Tibial nerve (tissue), 4 donors: ENCODE measurements at places on chromosomes 12 and 14.

DNA sequence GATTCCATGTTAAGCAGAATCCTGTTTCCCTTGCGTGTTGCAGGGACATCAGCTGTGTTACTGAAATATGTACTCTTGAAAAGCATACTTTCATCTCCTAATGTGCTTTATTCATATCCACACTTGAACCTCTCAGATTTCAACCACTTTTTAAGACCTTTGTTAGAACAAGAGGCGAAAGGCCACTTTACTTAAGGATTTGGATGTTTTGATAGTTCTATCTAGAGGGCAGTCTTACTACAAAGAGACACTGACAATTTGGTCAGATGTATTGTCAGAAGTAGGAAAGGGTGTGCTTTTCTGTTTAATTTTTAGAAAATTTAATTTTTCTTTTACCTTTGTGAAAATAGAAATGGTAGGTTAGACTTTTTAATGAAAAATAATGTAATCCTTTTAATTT is 267.9 kb downstream of the TMTC2 start:
- DNase-seq, result no peak
- no peaks in the 10 kb centered on the region for H3K4me1 ChIP-seq
- H3K27me3 ChIP-seq, result no peaks in the 10 kb centered on the region
- no peak overlapping the region for H3K27ac ChIP-seq
- H3K36me3 ChIP-seq, result no peaks in the 10 kb centered on the region
- H3K4me3 ChIP-seq, result no peak overlapping the region

GRCh38 chr12:26274441-26275312 is 79.3 kb downstream of the SSPN start:
- H3K4me3 ChIP-seq, result no peak overlapping the region
- H3K27ac ChIP-seq, result peak overlapping the region; percentile 77
- no peaks in the 10 kb centered on the region for H3K36me3 ChIP-seq
- H3K27me3 ChIP-seq, result no peaks in the 10 kb centered on the region
- H3K4me1 ChIP-seq, result peaks cover 46% of the 10 kb centered on the region

GRCh38 chr12:100716945-100717732 is 77.4 kb upstream of the ANO4 start:
- no peaks in the 10 kb centered on the region for H3K36me3 ChIP-seq
- no peaks in the 10 kb centered on the region for H3K27me3 ChIP-seq
- H3K4me1 ChIP-seq, result no peaks in the 10 kb centered on the region

DNA sequence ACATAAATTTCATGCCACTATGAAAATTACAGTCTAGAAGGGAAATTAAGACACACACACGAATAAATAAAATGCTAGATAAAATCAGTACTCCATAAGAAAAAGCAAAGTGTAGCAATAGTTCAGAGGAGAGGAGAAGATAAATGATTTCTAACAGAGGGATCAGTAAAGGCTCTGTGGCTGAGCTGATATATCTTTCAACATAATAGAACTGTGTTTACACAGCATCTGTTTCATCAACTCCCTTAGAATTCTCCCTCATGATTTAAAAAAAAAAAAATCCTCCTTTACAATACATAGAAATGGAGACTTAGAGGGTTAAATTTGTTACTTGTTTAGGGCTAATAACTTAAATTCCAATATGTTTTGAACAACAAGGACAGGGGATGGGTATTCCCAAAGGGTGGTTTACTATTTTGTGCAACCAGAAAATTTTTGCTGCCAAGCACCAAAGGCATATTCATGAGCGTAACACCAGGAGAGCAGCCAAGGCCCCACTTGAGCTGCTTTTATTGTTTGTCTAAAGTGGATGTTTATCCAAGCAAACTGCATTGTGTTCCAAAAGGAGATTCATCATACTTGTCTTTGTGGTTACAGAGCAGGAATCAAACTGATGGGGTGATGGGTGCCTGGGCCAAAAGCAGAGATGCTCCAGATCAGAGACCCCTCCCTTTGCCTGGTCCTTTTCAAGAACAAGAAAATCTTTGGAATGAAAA is 162.7 kb downstream of the BMP4 start:
- DNase-seq, result no peak
- H3K4me1 ChIP-seq, result no peaks in the 10 kb centered on the region
- no peak overlapping the region for H3K4me3 ChIP-seq
- no peak overlapping the region for H3K27ac ChIP-seq

DNA sequence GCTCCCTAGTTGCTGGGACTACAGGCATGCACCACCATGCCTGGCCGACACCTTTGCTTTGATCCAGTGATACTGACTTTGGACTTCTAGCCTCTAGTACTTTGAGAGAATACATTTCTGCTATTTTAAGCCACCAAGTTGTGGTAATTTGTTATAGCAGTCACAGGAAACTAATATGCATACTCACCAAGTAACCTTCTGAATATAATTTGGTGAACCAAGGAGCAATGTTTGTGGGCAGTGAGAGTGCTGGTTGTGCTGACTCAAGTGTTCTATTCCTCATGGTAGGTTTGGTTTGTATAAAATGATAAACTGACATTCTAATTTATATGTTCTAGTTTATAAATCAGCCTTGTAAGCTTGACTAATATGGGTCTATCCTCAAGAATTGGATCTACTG is 42.4 kb upstream of the MMP19 start:
- H3K27me3 ChIP-seq, result no peaks in the 10 kb centered on the region
- H3K4me3 ChIP-seq, result no peak overlapping the region
- no peaks in the 10 kb centered on the region for H3K36me3 ChIP-seq
- no peak overlapping the region for H3K27ac ChIP-seq
- DNase-seq, result no peak

DNA sequence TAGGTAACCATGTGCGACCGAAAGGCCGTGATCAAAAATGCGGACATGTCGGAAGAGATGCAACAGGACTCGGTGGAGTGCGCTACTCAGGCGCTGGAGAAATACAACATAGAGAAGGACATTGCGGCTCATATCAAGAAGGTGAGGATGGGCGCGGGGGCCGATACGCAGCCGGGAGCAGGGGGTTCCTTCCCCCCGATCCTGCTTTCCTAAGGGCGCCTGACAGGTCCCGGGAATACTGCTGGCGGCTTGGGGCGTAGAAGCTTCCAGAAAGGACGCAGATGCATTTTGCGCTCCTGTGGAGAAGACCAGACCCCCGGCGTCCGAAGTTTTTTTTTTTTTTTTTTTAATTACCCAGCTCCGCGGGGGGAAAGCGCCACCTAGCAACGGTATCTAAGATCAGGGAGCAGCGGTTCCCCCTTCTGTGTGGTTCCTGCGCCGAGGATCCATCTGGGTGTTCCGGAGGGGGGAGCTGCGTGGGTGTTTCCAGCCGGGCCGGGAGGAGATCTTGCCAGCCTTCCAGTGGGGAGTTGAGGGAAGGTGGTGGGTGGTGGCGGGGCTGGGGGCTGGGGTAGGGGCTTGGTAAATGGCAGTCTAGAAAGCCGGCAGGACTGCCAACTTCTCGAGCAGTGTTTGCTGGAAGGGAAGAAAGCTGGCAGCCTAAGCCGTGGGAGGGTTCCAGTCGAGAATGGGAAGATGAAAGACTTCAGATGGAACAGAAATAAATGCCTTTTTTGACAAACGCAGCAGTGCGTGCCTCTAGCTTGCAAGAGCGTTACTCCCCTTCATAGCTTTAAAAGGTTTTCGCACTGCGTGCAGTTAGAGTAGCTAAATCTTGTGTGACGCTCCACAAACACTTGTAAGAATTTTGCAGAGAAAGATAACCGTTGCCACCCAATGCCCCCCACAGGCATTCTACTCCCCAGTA is 764 bp downstream of the DYNLL1 start:
- peak overlapping the region; percentile 87 for H3K27ac ChIP-seq

DNA sequence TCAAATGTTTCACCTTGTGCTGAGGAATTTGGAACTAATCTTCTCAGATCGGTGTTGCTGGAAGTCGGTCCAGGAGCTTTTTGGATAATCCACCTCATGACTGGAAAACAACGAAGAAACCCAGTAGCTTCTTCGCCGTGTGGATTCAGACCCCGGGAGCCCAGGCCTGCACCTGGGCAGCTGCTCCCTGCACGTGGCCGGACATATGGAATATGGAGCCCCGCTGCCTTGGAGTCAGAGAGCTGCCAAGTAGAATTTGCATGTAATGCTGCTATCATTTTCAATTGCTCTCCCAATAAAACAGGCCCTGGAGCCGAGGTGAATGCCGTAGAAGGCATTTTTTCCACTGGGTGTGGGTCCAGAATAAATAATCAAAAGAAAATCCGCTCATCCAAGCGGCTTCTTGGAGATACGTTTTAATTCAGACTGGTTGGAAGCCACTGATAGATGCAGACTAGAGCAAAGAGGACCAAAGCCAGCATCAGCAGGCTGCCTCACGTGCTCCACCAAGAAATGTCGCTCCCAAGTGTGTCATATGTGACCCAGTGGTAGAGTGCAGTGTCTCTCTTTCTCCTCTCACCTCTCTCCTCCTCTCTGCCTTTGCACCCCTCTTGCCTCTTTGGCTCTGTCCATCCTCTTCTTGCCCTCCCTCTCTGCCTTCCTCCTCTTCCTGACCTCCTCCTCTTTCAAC is 115.3 kb downstream of the ZNF664 start:
- H3K27me3 ChIP-seq, result no peaks in the 10 kb centered on the region
- no peak for DNase-seq
- no peaks in the 10 kb centered on the region for H3K4me1 ChIP-seq
- no peaks in the 10 kb centered on the region for H3K36me3 ChIP-seq
- no peak overlapping the region for H3K4me3 ChIP-seq

GRCh38 chr12:55925371-55925770 is 2.3 kb downstream of the PYM1 start:
- H3K4me3 ChIP-seq, result no peak overlapping the region
- no peaks in the 10 kb centered on the region for H3K27me3 ChIP-seq

GRCh38 chr12:49228653-49229052 is 36.2 kb upstream of the TUBA1C start:
- no peak for DNase-seq
- no peaks in the 10 kb centered on the region for H3K36me3 ChIP-seq
- peaks cover 21% of the 10 kb centered on the region for H3K4me1 ChIP-seq
- H3K27ac ChIP-seq, result no peak overlapping the region
- H3K27me3 ChIP-seq, result no peaks in the 10 kb centered on the region

- H3K4me3 ChIP-seq, result no peak overlapping the region
- no peaks in the 10 kb centered on the region for H3K27me3 ChIP-seq
- DNase-seq, result no peak
- H3K36me3 ChIP-seq, result no peaks in the 10 kb centered on the region
- H3K4me1 ChIP-seq, result no peaks in the 10 kb centered on the region
Observed at GRCh38 chr12:43891856-43892574, 56.1 kb downstream of the TMEM117 start.

- H3K4me1 ChIP-seq, result no peaks in the 10 kb centered on the region
- DNase-seq, result no peak
- no peak overlapping the region for H3K4me3 ChIP-seq
- no peaks in the 10 kb centered on the region for H3K27me3 ChIP-seq
- no peak overlapping the region for H3K27ac ChIP-seq
Observed at GRCh38 chr14:100653409-100653808, 66.2 kb upstream of the BEGAIN start.

GRCh38 chr12:59580050-59580449 is 15.8 kb upstream of the SLC16A7 start:
- DNase-seq, result no peak
- H3K4me3 ChIP-seq, result no peak overlapping the region
- no peaks in the 10 kb centered on the region for H3K27me3 ChIP-seq
- H3K36me3 ChIP-seq, result no peaks in the 10 kb centered on the region
- no peak overlapping the region for H3K27ac ChIP-seq

- H3K27ac ChIP-seq, result no peak overlapping the region
- no peaks in the 10 kb centered on the region for H3K36me3 ChIP-seq
- DNase-seq, result no peak
- H3K4me3 ChIP-seq, result no peak overlapping the region
- H3K4me1 ChIP-seq, result no peaks in the 10 kb centered on the region
- peaks cover 4% of the 10 kb centered on the region for H3K27me3 ChIP-seq
Observed at GRCh38 chr12:54616933-54617680, 17.6 kb downstream of the LACRT start.

DNA sequence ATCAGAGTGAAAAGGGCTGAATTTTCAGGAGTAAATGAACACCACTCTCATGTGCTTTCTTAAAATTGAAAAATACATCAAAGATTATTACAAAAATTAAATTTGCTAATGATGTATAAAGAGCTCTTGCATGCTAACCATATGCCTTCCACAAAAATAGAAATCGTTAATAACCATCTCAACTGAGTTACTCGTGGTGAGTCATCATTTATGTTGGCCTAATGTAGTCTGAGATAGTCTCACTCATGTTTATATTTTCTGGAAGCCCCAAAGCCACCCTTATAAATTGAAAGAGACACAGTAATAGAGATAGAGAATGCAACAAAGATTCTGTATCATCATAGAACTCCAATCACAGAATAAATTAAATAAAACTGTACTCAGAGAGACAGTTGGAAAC is 131.2 kb downstream of the KCNH5 start:
- no peaks in the 10 kb centered on the region for H3K4me1 ChIP-seq
- no peak for DNase-seq
- H3K27me3 ChIP-seq, result no peaks in the 10 kb centered on the region
- H3K27ac ChIP-seq, result no peak overlapping the region
- H3K36me3 ChIP-seq, result no peaks in the 10 kb centered on the region
- no peak overlapping the region for H3K4me3 ChIP-seq

DNA sequence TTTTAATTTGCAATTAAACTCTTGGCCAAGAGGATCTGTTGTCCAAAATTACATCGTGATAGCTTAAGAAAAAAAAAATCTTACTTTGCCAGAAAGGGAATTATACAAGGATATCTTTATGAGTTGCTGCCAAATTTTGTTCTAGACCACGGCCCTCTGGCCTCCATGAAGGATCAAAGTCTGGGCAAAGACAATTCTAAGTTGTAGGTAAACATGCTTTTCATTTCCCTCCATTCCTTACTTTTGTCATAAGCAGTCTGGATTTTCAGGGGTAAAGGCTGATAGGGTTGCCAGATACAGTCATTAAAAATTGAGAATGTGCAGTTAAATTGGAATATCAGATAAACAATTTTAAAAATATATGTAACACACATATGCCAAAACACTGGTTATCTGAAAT is 135.1 kb downstream of the MON2 start:
- H3K27ac ChIP-seq, result peak overlapping the region; percentile 99
- peak overlapping the region; percentile 75 for H3K4me3 ChIP-seq
- no peak for DNase-seq
- H3K27me3 ChIP-seq, result no peaks in the 10 kb centered on the region
- no peaks in the 10 kb centered on the region for H3K36me3 ChIP-seq
- H3K4me1 ChIP-seq, result no peaks in the 10 kb centered on the region
